Stimulated activated CD4-positive, alpha-beta T cell treated with anti-CD3 and anti-CD28 coated beads, Interleukin-15, amount 100 ng/mL, for 24 hours (primary cell): ENCODE measurements at places on chromosomes 2 and 18.

DNA sequence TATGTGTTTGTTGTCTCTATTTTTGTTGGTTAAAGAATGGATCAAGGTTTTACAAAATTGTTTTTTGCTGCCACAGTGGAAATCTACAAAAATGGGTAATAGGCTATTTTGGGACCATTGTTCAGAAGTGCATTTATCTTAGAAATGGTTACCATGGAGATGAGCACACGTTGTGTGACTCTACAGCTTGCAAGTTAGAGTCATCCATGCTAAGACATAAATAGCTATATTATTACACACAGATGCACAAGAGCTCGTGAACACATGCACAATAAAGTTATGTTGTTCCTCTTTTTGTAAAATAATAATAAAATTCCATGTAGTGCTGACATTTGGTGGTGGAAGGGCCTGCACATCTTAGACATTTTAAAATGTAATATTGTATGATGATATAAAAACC lies 15.5 kb upstream of the DUSP19 start:
- DNase-seq: no peak

DNA sequence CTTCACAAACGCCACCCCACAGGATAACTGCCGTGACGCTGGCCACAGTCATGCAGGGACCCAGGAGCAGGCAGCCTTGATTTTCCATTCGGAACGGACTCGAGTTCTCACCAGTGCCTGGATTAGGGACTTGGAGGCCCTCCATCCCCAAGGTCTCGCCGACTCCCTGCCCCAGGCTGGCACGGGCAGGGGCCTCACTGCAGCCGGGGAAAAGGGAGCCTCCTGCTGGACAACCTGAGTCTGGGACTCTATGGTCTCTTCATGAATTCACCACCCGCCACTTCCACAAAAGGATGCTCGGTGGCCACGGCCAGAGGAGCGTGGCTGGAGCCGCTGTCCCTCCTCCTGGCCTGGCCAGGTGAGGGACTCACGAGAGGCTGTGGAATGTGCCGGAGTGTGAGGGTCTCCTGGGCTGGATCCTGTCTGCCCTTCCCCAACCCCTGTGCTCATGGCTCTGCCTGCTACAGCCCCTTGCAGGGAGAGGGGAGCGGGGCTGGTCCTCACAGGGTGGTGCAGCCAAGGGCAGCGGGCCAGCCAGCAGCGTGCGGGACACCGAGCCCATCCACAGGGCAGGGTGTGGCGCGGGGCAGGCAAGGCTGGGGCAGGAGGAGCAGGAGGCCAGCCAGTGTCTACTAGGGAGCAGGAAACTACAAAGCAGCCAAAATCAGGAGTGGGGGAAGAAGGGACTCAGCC lies 42.3 kb downstream of the AQP12A start:
- peak; percentile 29 for DNase-seq

DNA sequence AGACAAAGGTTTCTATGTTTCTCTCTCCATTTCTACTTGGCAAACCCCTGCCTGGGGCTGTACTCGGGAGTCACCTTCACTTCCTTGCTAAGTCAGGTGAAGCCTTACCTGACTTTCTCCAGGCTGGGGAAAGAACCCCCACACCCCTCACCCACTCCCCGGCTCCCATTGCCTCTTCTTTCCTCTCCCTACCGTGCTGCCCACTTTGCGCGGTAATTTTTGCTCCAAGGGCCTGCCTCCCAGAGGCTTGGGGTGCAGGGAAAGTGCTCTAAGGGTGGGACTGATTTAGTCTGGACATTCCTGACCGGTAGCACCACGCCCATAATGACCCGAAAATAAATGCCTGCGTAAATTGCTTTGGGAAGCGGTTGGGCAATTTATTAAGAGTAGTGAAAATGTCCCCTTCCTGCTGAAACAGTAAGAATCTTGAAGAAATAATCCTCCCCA lies 49.1 kb upstream of the ATP6V1B1 start:
- DNase-seq: no peak

DNA sequence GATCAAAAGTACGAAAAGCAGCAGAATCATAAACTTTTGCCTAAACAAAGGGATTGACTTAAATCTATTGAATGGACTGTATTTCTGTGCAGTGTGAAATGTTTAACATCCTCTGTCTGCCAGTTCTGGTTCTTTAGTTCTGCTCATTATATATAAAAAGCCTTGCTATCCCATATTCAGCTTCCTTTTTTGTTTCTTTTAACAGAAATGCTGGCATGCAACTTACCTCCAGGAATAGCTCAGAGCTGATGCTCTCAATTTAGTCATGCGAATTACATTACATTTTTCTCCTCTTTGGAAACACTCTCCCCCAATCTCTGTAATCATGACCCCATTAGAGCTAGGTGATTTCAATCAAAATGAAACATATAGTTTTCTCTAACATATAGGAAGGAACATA lies 73.6 kb downstream of the SPHKAP start:
- DNase-seq: no peak

- no peak for DNase-seq
Measured at GRCh38 chr2:164903204-164903603, 52.1 kb downstream of the SLC38A11 start.
